Neural progenitor cell (in vitro differentiated cells): ENCODE measurements at places on chromosomes 5 and 9. TPM values are rescaled to one million over a fixed set of nuclear protein-coding genes. Genes with fewer than 3 reads are reported as not detected.

Gene GPR21
- total RNA-seq, result 0.59 and 6.4 TPM in 2 replicates

DNA sequence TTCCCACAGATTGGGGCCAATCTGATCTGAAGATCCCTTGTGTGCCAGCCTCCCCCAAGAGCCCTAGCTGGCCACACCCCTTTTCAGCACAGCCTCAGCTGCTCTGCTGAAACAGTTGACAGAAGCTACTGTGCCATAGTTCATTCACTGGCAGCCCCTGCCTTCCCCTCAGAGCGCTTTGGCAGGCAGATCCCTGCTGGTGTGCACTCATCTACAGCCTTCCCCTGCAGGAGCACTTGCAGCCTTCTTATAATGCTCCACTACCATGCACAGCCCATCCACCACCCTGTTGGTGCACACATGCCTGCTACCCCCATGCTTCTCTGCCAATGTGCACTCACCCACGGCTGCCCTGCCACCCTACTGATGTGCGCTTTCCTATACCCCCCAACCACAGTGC lies 471.3 kb downstream of the MTRR start:
- no peaks in the 10 kb centered on the region for H3K4me1 ChIP-seq
- no peaks in the 10 kb centered on the region for H3K27me3 ChIP-seq
- no peak overlapping the region for H3K27ac ChIP-seq
- no peaks in the 10 kb centered on the region for H3K36me3 ChIP-seq

Gene FOXD1
- 0.12 TPM in 1 of 2 replicates, not detected in the other for total RNA-seq

DNA sequence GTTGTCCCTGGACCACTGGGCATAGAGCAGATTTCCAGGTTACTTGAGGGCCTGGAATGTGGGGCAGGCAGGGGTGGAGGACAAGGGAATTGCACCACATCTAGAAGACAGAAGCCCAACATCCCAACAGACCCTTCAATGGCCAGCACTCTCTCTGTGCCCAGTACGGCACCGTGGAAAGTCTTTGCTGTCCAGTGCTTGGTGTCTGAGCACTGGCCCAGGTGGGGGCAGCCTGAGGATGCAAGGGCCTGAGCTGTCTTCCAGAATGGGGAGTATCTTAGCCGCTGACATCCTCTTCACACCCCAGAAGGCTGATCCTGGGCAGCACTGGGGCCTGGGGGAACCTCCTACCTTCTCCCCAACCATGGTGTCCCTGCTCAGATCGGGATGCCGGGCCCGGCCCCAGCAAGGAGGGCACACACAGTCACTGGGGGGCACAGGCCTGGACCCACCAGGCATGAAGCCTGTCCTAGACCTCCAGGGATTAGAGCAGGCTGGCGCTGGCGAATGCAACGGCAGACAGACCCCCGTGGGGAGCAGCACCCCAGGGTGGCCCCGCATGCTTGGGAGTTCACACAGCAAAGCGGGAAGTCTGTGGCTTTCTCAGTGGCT lies 40.6 kb upstream of the OLFM1 start:
- H3K27ac ChIP-seq, result no peak overlapping the region
- no peak overlapping the region for H3K4me3 ChIP-seq
- no peak for DNase-seq
- no peaks in the 10 kb centered on the region for H3K36me3 ChIP-seq
- H3K27me3 ChIP-seq, result no peaks in the 10 kb centered on the region
- H3K4me1 ChIP-seq, result no peaks in the 10 kb centered on the region

- peaks cover 3% of the 10 kb centered on the region for H3K4me1 ChIP-seq
- no peak overlapping the region for H3K4me3 ChIP-seq
- H3K36me3 ChIP-seq, result no peaks in the 10 kb centered on the region
- no peak for DNase-seq
- no peak overlapping the region for H3K27ac ChIP-seq
Observed at GRCh38 chr9:35272989-35273388, 111.2 kb downstream of the UNC13B start.

DNA sequence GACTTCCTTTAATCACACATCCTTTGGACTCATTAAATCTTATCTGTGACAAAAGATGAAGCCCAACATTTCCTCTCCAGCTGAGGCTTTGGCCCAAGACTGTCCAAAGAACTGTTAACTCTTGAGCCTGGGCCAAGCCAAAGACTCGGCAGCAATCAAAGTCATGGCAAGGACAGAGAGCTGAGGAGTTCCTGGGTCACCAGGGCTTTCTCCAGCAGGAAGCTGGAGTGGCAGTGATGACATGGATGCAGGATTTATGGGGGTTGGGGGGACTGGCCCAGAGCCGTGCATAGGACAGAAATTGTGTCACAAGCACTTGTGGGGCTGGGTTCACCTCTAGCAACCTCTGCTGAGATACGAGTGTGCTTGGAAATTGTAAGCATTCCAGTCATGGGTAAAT lies 440.3 kb downstream of the PLK2 start:
- H3K4me3 ChIP-seq, result no peak overlapping the region
- H3K36me3 ChIP-seq, result no peaks in the 10 kb centered on the region
- no peak overlapping the region for H3K27ac ChIP-seq
- no peak for DNase-seq

DNA sequence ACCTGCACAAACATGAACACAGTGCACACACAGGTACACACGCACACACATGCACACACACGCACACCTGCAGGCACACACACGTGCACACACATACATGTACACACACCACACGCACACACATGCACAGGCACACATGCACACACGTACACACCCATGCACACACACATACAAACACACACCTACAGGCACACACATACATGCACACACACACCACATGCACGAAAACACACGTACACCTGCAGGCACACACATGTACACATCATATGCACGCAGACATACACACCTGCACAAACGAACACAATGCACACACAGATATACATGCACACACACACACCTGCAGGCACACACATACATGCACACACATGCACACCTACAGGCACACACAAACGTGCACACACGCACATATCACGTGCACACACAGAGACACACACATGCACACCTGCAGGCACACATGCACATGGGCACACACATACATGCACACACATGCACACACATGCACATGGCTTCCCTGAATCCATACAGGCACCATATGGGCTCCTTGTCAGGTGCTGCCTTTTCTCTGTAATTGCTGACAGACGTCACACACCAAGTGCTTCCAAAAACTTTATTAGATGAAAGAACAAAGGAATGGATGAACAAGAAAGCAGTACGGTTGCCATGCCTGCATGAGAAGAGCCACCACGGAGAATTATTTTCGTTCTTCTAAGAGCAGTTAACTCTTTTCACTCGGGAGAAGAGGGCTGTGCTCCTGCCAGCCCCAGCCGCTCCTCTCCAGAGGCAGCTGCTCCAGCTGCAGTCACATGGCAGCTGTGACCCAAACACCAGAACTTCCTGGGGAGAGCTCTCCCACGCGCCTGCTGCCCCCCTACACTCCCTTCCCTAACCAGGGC lies 57.2 kb downstream of the EXD3 start:
- H3K4me1 ChIP-seq, result peaks cover 28% of the 10 kb centered on the region
- H3K36me3 ChIP-seq, result no peaks in the 10 kb centered on the region
- H3K27ac ChIP-seq, result no peak overlapping the region
- no peak overlapping the region for H3K4me3 ChIP-seq
- no peaks in the 10 kb centered on the region for H3K27me3 ChIP-seq
- DNase-seq, result no peak

Gene LPAR1
- 30.3 and 36.0 TPM in 2 replicates for total RNA-seq

Gene SCGB3A1
- total RNA-seq, result not detected in 2 replicates

DNA sequence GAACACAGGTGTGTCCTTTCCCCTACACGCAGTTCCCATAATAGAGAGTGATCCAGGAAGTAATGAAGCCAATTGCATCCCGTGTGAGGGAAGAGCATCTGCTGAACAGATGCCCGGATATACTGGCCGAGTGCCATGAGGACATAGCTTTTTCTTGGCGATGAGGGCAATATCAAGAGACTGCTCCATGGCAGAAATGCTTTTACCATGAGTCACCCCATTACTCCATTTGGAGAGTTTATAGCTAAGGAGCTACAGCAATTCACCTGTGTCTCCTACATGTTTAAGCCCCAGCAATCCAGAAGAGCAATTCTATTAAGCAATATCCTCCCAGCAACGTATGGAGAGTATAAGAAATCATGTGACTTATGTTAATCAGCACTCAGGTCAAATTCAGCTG lies 222.0 kb upstream of the KLF4 start:
- H3K36me3 ChIP-seq, result no peaks in the 10 kb centered on the region
- H3K4me1 ChIP-seq, result no peaks in the 10 kb centered on the region
- DNase-seq, result no peak
- no peak overlapping the region for H3K27ac ChIP-seq
- no peaks in the 10 kb centered on the region for H3K27me3 ChIP-seq

DNA sequence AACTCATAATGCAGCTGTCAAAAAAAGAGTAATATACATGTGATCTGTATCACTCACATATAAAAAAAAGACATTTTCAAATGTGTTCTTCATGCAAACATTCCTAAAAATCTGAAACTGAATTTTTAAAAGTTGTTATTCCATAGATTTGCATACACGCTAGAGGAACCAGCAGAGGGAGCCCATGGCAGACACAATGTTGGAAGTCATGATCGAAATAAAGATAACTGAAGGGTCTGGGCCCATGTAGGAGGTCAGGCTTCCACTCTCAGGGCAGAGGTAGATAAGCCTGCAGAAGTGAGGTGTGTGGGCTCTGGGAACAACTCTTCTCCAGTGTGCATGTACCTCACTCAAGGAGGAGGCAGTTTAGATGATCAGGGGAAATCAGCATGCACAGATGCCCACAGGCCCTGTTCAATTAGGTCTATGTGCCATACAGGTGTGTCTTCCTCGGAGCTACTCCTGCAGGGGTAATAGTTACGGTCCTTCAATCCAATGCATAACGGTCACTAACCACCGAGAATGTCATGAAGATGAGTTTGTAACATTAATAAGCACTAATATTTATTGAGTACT lies 208.6 kb downstream of the EPB41L4A start:
- peak; percentile 63 for DNase-seq
- no peak overlapping the region for H3K4me3 ChIP-seq
- no peaks in the 10 kb centered on the region for H3K27me3 ChIP-seq

DNA sequence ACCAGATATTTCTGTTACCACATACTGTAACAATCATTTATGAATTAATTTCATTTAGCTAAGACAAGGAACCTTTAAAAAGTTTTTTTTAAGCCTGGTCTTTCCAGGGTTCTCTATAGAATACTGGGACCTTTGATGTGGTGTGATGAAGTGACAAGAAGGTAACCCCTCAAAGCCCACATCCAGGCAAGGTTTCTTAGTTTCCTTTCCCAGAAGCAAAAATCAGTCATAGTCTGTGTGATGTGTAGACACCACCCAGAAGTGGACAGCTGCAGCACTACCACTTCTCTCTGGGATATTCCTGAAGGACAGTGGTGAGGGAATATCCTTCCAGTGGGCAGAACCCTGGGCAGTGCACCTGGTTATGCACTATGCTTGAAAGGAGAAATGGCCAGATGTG lies 115.6 kb downstream of the TTC39B start:
- H3K27ac ChIP-seq, result no peak overlapping the region
- no peaks in the 10 kb centered on the region for H3K27me3 ChIP-seq
- H3K4me1 ChIP-seq, result no peaks in the 10 kb centered on the region
- H3K36me3 ChIP-seq, result no peaks in the 10 kb centered on the region

- no peak overlapping the region for H3K27ac ChIP-seq
- no peaks in the 10 kb centered on the region for H3K27me3 ChIP-seq
- no peak for DNase-seq
- H3K4me3 ChIP-seq, result no peak overlapping the region
- no peaks in the 10 kb centered on the region for H3K36me3 ChIP-seq
- H3K4me1 ChIP-seq, result no peaks in the 10 kb centered on the region
Observed at GRCh38 chr5:61342071-61342501, 10.0 kb downstream of the ZSWIM6 start.

- H3K36me3 ChIP-seq, result no peaks in the 10 kb centered on the region
- no peak overlapping the region for H3K27ac ChIP-seq
- peak; percentile 74 for DNase-seq
- H3K27me3 ChIP-seq, result no peaks in the 10 kb centered on the region
- H3K4me3 ChIP-seq, result no peak overlapping the region
Observed at GRCh38 chr5:112174959-112175594, 244.0 kb downstream of the EPB41L4A start.

- no peak overlapping the region for H3K27ac ChIP-seq
- H3K36me3 ChIP-seq, result no peaks in the 10 kb centered on the region
- H3K4me3 ChIP-seq, result no peak overlapping the region
- H3K27me3 ChIP-seq, result no peaks in the 10 kb centered on the region
- no peaks in the 10 kb centered on the region for H3K4me1 ChIP-seq
Observed at GRCh38 chr5:38208782-38209378, 49.5 kb upstream of the EGFLAM start.

DNA sequence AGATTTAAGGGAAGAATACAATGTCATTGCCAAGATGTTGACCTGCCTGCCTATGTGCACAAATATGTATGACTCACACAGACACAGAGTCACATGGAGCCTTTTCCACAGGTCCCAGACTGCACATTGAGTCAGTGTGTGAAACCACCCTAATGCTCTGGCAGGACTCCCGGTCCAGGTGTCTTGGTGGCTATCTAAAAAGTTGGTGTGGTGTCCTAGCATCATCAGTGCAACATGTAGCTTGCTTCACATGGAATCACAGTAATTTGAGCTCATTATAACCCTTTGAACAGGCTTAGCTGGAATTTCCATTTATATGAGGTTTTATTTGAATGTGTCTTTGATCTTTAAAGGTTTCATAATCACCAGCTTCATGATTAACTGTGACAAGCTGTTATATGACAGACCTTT lies 10.7 kb downstream of the IFNA5 start:
- DNase-seq, result no peak
- no peak overlapping the region for H3K27ac ChIP-seq
- no peaks in the 10 kb centered on the region for H3K36me3 ChIP-seq
- H3K4me1 ChIP-seq, result no peaks in the 10 kb centered on the region
- no peak overlapping the region for H3K4me3 ChIP-seq

DNA sequence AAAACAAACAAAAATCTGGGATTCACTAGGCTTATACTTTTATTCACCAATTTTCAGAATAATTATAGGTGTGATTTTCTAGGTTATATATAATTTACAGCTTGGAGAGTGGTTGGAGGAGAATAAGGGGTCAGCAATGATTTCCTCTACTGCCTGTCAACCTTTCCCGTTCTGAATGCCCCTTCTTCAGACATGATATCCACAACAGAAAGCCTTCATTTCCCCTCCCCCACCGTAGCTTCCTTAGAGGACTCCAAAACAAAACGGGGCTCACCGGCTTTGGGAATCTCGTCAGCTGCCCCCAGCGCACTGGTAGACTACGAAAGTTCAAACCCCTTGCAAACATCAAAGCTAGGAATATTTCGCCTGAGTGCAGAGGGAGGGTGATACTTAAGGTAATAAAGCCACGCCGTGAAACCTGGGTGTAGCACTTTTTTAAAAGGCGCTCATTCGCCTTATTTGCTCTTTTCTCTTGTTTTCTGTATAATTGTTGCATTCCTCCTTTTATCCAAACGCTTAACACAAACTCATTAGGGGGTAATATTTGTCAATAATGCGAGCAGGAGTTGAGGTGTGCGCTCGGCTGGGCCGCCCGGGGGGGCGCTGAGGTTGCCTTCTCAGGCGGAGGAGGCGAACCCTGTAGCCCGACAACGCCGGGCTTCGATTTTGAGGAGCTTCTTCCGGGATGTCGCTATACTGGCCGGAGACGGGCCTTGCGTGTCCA lies 2.4 kb downstream of the OTP start:
- H3K4me3 ChIP-seq, result no peak overlapping the region
- H3K36me3 ChIP-seq, result no peaks in the 10 kb centered on the region
- DNase-seq, result peak; percentile 52
- no peak overlapping the region for H3K27ac ChIP-seq

Gene PPP3R2
- total RNA-seq, result not detected in 2 replicates
